Nasal cavity respiratory epithelium epithelial cell of viscerocranial mucosa (primary cell): ENCODE measurements at places on chromosomes 12 and 14. TPM values are rescaled to one million over a fixed set of nuclear protein-coding genes. Genes with fewer than 3 reads are reported as not detected.

The OVCH1 gene
- total RNA-seq: 0.28 TPM in 1 of 2 replicates, not detected in the other

The MNAT1 gene
- total RNA-seq: 63.0 and 72.8 TPM in 2 replicates

The SYCP3 gene
- total RNA-seq: under 0.01 and 0.36 TPM in 2 replicates

The ANKRD33 gene
- total RNA-seq: not detected in 2 replicates

The FAM90A1 gene
- 0.28 TPM in 1 of 2 replicates, not detected in the other for total RNA-seq

The RPS6KL1 gene
- 0.43 and 9.6 TPM in 2 replicates for total RNA-seq

The TEX52 gene
- total RNA-seq: not detected in 2 replicates

The CFAP54 gene
- under 0.01 and 0.78 TPM in 2 replicates for total RNA-seq

The NAA25 gene
- total RNA-seq: 29.7 and 41.1 TPM in 2 replicates

The ZNF410 gene
- total RNA-seq: 74.5 and 171 TPM in 2 replicates

The ANKS1B gene
- 0.07 TPM in 1 of 2 replicates, not detected in the other for total RNA-seq

The RTL1 gene
- total RNA-seq: not detected in 2 replicates

The IL25 gene
- total RNA-seq: not detected in 2 replicates

The KRT73 gene
- not detected in 2 replicates for total RNA-seq

The TBC1D30 gene
- 1.9 and 3.1 TPM in 2 replicates for total RNA-seq
